ENCODE measurements at places on chromosomes 1 and 21.

DNA sequence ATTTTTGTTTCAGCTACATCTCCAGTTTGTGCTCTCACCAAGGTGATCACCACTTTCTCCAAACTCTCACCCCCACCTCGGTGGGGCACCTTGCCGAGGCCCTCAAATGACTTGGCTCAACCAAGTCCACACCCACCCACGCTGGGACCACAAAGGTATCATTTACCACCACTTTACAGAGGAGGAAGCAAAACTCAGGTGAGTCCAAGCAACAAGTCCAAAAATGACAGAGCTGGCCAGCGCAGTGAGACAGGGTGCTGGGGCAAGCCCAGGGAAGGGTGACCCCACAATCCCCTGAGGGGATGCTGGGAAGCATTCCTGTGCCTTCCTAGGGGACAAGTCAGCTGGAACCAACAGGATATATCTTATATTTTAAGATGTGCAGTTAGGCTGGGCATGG is 24.7 kb downstream of the SSBP3 start:
- peaks cover 50% of the 10 kb centered on the region for H3K36me3 ChIP-seq
- DNase-seq: no peak
- H3K4me1 ChIP-seq: peaks cover 70% of the 10 kb centered on the region
- H3K4me3 ChIP-seq: no peak overlapping the region

DNA sequence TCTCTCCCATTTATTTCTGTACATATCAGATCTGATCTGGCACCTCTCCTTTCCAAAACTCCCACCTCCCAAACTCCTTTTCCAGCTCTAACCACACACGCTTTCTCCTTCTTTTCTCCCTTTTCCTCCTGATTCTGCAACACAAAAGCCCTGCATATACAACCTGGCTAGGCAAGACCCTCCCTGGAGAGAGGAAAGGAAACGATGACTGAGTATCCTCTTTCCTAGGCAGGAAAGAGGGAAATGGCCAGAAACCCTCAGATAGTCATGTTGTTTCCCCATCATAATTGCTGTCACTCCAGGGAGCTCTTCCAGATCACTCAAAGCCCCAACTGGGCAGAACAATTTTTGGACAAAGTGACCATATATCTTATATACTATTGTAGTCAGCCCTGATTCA is 32.3 kb upstream of the PRELP start:
- no peaks in the 10 kb centered on the region for H3K4me1 ChIP-seq
- no peak overlapping the region for H3K27ac ChIP-seq
- no peak overlapping the region for H3K4me3 ChIP-seq
- no peak for DNase-seq

- H3K27ac ChIP-seq: no peak overlapping the region
- DNase-seq: no peak
Observed at GRCh38 chr21:44837537-44837936, 19.7 kb upstream of the SUMO3 start.

- H3K27ac ChIP-seq: no peak overlapping the region
- H3K27me3 ChIP-seq: no peaks in the 10 kb centered on the region
- H3K4me1 ChIP-seq: no peaks in the 10 kb centered on the region
- H3K36me3 ChIP-seq: no peaks in the 10 kb centered on the region
- no peak for DNase-seq
Observed at GRCh38 chr21:46154155-46154954, 1.0 kb downstream of the FTCD start.

DNA sequence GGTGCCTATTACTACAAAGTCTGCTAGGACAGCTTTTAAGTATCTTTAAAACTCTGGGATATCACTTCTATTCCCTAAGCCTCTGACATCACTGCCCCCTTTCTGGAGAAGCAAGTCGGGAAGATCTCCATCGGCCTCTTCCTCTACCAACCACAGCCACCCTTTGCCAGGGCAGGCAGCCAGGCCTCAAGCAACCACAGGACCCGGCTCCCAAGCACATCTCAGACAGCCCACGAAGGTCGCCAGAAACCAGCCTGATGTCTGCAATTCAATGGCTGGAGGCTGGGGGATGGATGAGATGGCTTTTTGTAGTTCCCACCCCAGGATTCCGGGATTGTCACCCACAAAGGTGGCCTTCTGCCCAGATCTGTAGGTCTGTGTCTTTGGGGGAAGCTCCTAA is 70.7 kb downstream of the LGR6 start:
- no peak overlapping the region for H3K27ac ChIP-seq
- H3K4me1 ChIP-seq: no peaks in the 10 kb centered on the region
- H3K27me3 ChIP-seq: peaks cover 41% of the 10 kb centered on the region
- no peak for DNase-seq

- H3K27me3 ChIP-seq: peaks cover 16% of the 10 kb centered on the region
- H3K36me3 ChIP-seq: peaks cover 6% of the 10 kb centered on the region
- H3K4me1 ChIP-seq: peaks cover 6% of the 10 kb centered on the region
- no peak overlapping the region for H3K27ac ChIP-seq
- H3K4me3 ChIP-seq: no peak overlapping the region
Observed at GRCh38 chr1:53361541-53361961, 33.7 kb upstream of the LRP8 start.

- H3K4me3 ChIP-seq: no peak overlapping the region
- peaks cover 8% of the 10 kb centered on the region for H3K36me3 ChIP-seq
- no peaks in the 10 kb centered on the region for H3K27me3 ChIP-seq
- no peaks in the 10 kb centered on the region for H3K4me1 ChIP-seq
Observed at GRCh38 chr1:45957684-45958083, 154.3 kb downstream of the MAST2 start.

- DNase-seq: peak; percentile 62
- H3K4me3 ChIP-seq: no peak overlapping the region
- H3K36me3 ChIP-seq: no peaks in the 10 kb centered on the region
- no peaks in the 10 kb centered on the region for H3K4me1 ChIP-seq
Observed at GRCh38 chr21:39518055-39518846, 66.5 kb downstream of the SH3BGR start.

- H3K4me1 ChIP-seq: no peaks in the 10 kb centered on the region
- no peak for DNase-seq
- H3K27ac ChIP-seq: no peak overlapping the region
- no peaks in the 10 kb centered on the region for H3K27me3 ChIP-seq
- no peak overlapping the region for H3K4me3 ChIP-seq
Observed at GRCh38 chr1:17846341-17846740, 91.2 kb downstream of the ACTL8 start.

GRCh38 chr1:181296180-181296579 is 187.1 kb upstream of the CACNA1E start:
- H3K4me3 ChIP-seq: no peak overlapping the region
- no peak for DNase-seq
- no peak overlapping the region for H3K27ac ChIP-seq

DNA sequence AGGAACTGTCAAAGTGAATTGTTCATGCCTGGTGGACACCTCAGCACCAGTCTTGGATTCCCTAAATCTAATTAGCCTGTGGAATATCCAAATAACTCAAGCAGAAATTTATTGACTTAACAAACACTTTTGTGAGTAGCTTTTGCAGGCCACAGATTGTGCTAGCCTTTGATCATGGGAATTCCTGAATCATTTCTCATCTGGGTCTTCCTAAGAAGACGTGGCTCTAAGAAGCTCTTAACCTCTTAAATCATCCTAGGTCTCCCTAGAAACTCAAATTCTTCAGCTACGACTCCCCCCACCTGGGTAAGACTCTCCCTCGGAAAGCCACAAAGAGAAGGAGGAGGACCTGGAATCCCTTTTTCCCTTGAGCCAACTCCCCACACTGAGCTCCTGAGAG is 53.8 kb upstream of the PSEN2 start:
- no peaks in the 10 kb centered on the region for H3K4me1 ChIP-seq
- no peak for DNase-seq

DNA sequence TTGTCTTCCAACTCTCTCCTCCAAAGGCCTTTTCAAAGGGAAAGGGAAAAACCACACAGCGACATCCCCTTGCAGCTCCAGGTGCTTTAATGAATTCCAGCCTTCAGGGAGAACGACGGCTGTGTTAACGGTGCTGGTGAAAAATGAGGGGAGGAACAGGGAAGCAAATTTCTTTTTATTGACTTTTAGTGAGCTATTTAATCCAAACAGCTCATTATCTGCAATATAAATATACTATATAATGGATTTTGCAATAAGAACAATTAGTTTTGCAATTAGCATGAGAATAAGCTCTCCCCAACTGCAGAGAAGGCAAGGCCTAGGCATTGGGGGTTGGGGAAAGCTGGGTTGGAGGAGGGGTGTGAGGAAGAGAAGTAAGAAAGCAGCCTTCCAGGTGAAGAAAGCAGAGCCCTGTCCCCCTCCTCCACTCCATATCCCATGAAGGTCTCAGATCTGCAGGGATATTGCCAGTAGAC is 159.0 kb upstream of the ZC3H12A start:
- H3K27ac ChIP-seq: no peak overlapping the region
- no peak overlapping the region for H3K4me3 ChIP-seq
- no peaks in the 10 kb centered on the region for H3K36me3 ChIP-seq
- H3K4me1 ChIP-seq: no peaks in the 10 kb centered on the region
- peaks cover 50% of the 10 kb centered on the region for H3K27me3 ChIP-seq

DNA sequence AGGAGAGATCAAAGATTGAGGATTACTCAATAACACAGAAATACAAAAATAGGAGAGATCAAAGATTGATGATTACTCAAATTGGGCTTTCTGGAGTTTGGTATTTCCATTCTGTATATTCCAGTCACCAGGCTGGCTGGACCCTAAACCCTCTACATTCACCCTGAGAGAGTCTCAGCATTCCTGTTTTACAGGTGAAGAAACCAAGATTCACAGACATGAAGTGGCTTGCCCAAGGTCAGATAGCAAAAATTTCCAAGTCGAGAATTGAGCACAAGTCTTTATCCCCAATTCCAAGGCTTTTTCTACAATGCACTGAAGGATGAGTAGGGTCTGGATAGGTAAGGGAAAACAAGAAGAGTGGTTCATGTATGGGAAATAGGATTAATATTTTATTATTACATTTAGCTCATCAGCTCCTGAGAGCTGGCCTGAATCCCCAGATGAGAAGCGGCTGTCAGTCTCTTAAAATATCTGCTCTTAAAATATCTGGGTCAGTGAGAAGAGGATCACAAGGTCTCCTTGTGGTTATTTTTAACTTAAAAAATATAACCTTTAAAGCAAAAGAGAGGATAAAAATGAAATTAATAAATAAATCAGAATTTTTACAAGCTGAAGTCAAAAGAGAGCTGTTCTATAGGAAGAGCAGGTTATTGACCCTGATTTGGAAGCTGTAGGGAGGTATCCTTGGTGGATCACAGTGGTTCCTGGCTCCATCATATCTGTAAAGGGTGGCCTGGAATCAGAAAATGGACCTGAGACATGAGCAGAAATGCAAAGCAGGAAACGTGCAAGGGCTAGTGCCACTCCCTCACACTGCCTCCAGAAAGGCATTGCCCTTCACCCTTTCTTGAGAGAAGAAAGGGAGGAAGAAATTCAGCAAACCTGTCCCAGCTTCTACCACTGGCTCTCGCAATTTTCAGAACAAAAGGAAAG is 29.1 kb upstream of the SEC16B start:
- no peak for DNase-seq
- no peaks in the 10 kb centered on the region for H3K36me3 ChIP-seq
- H3K4me3 ChIP-seq: no peak overlapping the region
- H3K27me3 ChIP-seq: no peaks in the 10 kb centered on the region
- no peaks in the 10 kb centered on the region for H3K4me1 ChIP-seq
- H3K27ac ChIP-seq: no peak overlapping the region

GRCh38 chr1:109716570-109717090 is 4.6 kb downstream of the GSTM5 start:
- DNase-seq: no peak
- H3K27ac ChIP-seq: no peak overlapping the region
- peaks cover 2% of the 10 kb centered on the region for H3K4me1 ChIP-seq

DNA sequence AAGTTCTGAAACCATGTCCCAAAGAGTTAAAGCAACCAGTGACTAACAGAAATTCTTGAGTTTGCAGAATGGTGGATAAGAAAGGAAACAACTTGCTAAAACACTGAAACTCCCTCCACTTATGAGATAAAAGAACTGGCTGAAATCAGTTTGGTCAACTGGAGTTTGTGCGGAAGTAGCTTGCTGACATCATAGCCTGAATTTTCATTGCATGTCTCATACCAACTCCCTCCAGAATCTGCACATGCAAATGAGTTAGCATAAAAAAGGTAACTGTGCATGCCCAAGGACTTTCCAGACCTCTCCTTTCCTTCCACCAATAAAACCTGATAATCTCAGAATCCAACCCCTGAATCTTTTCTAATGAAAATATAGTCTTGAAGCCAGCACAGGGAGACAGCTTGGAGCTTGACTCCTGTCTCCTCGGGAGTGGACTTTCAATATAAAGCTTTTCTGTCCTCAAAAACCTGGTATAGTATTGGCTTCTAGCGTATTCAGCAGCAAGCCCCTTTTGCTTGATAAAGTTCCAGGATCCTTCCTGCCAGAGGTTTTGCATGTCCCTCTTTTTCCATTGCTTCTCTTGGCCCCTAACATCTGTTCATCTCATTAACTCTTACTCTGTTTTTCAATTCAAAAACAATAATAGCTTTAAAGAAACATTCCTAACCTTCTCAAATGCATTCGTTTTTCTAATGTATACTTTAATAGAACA is 785.8 kb upstream of the ADGRL4 start:
- no peak overlapping the region for H3K27ac ChIP-seq
- DNase-seq: no peak
- no peaks in the 10 kb centered on the region for H3K4me1 ChIP-seq
- no peaks in the 10 kb centered on the region for H3K36me3 ChIP-seq
- no peak overlapping the region for H3K4me3 ChIP-seq

DNA sequence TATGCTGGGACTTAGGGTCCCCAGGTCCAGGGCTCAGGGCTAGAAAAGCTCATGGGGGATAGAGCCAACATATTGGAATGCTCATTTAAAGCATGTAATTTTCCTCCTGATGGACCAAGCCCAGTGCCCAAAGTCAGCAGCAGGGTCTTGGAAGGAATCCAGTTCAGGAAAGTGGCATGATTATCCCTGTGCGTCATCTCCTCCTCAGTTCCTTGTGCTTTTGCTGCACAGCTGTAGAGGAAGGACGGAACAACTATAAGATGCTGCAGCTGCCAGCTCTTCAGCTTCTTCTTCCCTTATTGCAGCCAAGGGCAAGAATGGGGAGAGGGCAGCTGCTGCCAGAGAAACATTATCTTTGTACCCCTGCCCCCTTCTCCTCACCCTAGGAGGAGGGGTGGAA is 58.4 kb downstream of the OVGP1 start:
- H3K36me3 ChIP-seq: no peaks in the 10 kb centered on the region
- no peak for DNase-seq
- H3K27ac ChIP-seq: no peak overlapping the region
- H3K27me3 ChIP-seq: peaks cover 33% of the 10 kb centered on the region

- H3K27ac ChIP-seq: no peak overlapping the region
Observed at GRCh38 chr21:36749935-36750575, 51.1 kb downstream of the SIM2 start.

- no peaks in the 10 kb centered on the region for H3K36me3 ChIP-seq
- no peak for DNase-seq
- no peaks in the 10 kb centered on the region for H3K4me1 ChIP-seq
- no peak overlapping the region for H3K27ac ChIP-seq
- peaks cover 4% of the 10 kb centered on the region for H3K27me3 ChIP-seq
- no peak overlapping the region for H3K4me3 ChIP-seq
Observed at GRCh38 chr1:96978901-96979300, 257.3 kb downstream of the PTBP2 start.

- no peaks in the 10 kb centered on the region for H3K4me1 ChIP-seq
- no peaks in the 10 kb centered on the region for H3K27me3 ChIP-seq
- no peak overlapping the region for H3K27ac ChIP-seq
- no peak overlapping the region for H3K4me3 ChIP-seq
Observed at GRCh38 chr21:37792046-37792445, 124.2 kb downstream of the KCNJ6 start.

- peaks cover 77% of the 10 kb centered on the region for H3K36me3 ChIP-seq
- peak overlapping the region; percentile 60 for H3K27ac ChIP-seq
- H3K4me1 ChIP-seq: peaks cover 80% of the 10 kb centered on the region
- DNase-seq: no peak
Observed at GRCh38 chr1:40047769-40048168, 7.2 kb downstream of the CAP1 start.

GRCh38 chr1:20947409-20947808 is 160.3 kb upstream of the HP1BP3 start:
- DNase-seq: no peak
- H3K36me3 ChIP-seq: peaks cover 6% of the 10 kb centered on the region
- no peaks in the 10 kb centered on the region for H3K27me3 ChIP-seq
- H3K4me3 ChIP-seq: no peak overlapping the region

Measured in activated CD8-positive, alpha-beta T cell treated with anti-CD3 and anti-CD28 coated beads, Interleukin-2, amount 10 ng/mL, durations not matched to agents 7 days and 5 days (primary cell).